Neural cell (in vitro differentiated cells): ENCODE measurements at places on chromosomes 16 and 17. TPM values are rescaled to one million over a fixed set of nuclear protein-coding genes. Genes with fewer than 3 reads are reported as not detected.

The OR2C1 gene
- 0.22 TPM in 1 of 2 replicates, not detected in the other for polyA plus RNA-seq

The ZMYND15 gene
- not detected in 2 replicates for polyA plus RNA-seq

The PRR15L gene
- polyA plus RNA-seq: not detected in 2 replicates

The HSD17B2 gene
- polyA plus RNA-seq: not detected in 2 replicates

The HBQ1 gene
- polyA plus RNA-seq: 3.9 and 4.5 TPM in 2 replicates

The CHST5 gene
- 0.84 and 2.7 TPM in 2 replicates for polyA plus RNA-seq

The HS3ST4 gene
- polyA plus RNA-seq: 13.0 and 14.9 TPM in 2 replicates

The RNF166 gene
- polyA plus RNA-seq: 34.4 TPM in 2 replicates

The CD300A gene
- polyA plus RNA-seq: 0.35 TPM in 1 of 2 replicates, not detected in the other

The TMEM100 gene
- polyA plus RNA-seq: not detected in 2 replicates

The ZFP3 gene
- 0.05 and 0.20 TPM in 2 replicates for polyA plus RNA-seq

The IL32 gene
- polyA plus RNA-seq: not detected in 2 replicates

The CPPED1 gene
- polyA plus RNA-seq: 1.3 and 2.5 TPM in 2 replicates

The CASKIN2 gene
- polyA plus RNA-seq: 2.8 and 4.2 TPM in 2 replicates

The SOST gene
- 0.10 TPM in 1 of 2 replicates, not detected in the other for polyA plus RNA-seq

The KCNJ2 gene
- polyA plus RNA-seq: 1.5 and 2.3 TPM in 2 replicates

The ACSM2B gene
- 0.28 TPM in 1 of 2 replicates, not detected in the other for polyA plus RNA-seq

The SCPEP1 gene
- 1.1 and 2.6 TPM in 2 replicates for polyA plus RNA-seq

The SEPTIN12 gene
- polyA plus RNA-seq: 1.8 and 4.7 TPM in 2 replicates

The TBC1D3L gene
- polyA plus RNA-seq: 33.5 and 42.5 TPM in 2 replicates

The PVALEF gene
- not detected in 2 replicates for polyA plus RNA-seq

The RAB37 gene
- polyA plus RNA-seq: 0.32 TPM in 1 of 2 replicates, not detected in the other

The MT1A gene
- not detected in 2 replicates for polyA plus RNA-seq

The DNAAF8 gene
- 3.4 and 6.2 TPM in 2 replicates for polyA plus RNA-seq
